ENCODE measurements at places on chromosomes 11 and 22. TPM values are rescaled to one million over a fixed set of nuclear protein-coding genes. Genes with fewer than 3 reads are reported as not detected.

The UBQLNL gene
- 0.09 TPM for total RNA-seq

The LIF gene
- total RNA-seq, result 932 TPM

The RIC3 gene
- total RNA-seq, result 2.3 TPM

The PLAAT3 gene
- total RNA-seq, result 17.3 TPM

GRCh38 chr11:1643146-1643690 is 13.6 kb downstream of the KRTAP5-5 start:
- peaks cover 2% of the 10 kb centered on the region for H3K4me1 ChIP-seq
- no peak overlapping the region for H3K27ac ChIP-seq
- H3K36me3 ChIP-seq, result no peaks in the 10 kb centered on the region

DNA sequence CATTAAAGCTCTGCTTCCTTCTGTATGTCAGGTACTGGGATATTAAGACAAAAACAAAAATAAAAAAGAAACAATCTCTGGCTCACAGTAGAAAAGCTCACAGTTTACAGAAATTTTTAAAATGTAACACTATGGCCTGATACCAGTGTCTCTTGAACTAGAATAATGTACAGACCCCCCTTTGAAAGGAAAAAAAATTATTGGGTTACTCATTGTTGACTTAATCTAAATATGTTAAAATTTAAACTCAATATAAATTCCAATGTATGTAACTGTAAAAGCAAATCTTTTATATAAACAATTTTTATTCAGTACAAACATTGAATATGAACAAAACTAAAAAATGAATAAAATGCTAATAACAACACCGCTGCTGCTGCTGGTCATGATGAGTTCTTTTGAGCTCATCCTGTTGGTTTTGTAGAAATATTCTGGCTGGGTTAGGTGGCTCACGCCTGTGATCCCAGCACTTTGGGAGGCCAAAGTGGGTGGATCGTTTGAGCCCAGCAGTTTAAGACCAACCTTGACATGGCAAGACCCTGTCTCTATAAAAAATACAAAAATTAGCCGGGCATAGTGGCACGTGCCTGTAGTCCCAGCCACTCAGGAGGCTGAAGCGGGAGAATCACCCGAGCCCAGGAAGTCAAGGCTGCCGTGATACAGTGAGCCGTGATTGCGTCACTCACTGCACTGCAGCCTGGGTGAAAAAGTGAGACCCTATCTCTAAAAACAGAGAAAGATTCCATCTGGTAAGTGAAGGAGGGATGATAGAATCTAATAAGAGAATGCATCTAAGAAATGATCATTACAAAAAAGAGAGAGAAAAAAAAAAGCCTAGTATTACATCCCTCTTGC is 11.8 kb upstream of the KCNE3 start:
- H3K27ac ChIP-seq, result no peak overlapping the region
- H3K36me3 ChIP-seq, result no peaks in the 10 kb centered on the region

GRCh38 chr22:17102297-17102667 is 17.5 kb downstream of the IL17RA start:
- DNase-seq, result no peak
- H3K4me3 ChIP-seq, result no peak overlapping the region
- H3K36me3 ChIP-seq, result peaks cover 85% of the 10 kb centered on the region
- H3K27me3 ChIP-seq, result no peaks in the 10 kb centered on the region

- no peaks in the 10 kb centered on the region for H3K4me1 ChIP-seq
- DNase-seq, result no peak
- no peak overlapping the region for H3K27ac ChIP-seq
- peaks cover 50% of the 10 kb centered on the region for H3K27me3 ChIP-seq
- H3K36me3 ChIP-seq, result no peaks in the 10 kb centered on the region
Observed at GRCh38 chr11:27467181-27467913, 5.2 kb downstream of the LGR4 start.

DNA sequence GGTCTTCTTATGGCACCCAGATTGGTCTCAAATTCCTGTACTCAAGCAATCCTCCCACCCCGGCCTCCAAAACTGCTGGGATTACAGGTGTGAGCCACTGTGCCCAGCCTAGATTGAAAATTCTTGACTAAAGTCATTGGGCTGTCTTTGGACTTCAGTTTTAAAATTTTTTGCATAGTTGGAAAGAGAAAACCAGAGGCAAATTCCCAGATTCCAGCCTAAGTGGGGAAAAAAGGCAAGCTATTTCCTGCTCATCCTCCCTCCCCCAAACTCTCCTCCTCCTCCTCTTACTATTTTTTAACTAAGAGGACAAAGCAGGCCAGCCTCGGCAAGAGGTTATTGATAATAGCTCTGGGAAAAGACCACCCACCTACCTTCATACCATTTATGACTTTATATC is 78.6 kb upstream of the CLMP start:
- H3K27ac ChIP-seq, result no peak overlapping the region
- no peak for DNase-seq
- H3K4me1 ChIP-seq, result no peaks in the 10 kb centered on the region
- H3K36me3 ChIP-seq, result no peaks in the 10 kb centered on the region

DNA sequence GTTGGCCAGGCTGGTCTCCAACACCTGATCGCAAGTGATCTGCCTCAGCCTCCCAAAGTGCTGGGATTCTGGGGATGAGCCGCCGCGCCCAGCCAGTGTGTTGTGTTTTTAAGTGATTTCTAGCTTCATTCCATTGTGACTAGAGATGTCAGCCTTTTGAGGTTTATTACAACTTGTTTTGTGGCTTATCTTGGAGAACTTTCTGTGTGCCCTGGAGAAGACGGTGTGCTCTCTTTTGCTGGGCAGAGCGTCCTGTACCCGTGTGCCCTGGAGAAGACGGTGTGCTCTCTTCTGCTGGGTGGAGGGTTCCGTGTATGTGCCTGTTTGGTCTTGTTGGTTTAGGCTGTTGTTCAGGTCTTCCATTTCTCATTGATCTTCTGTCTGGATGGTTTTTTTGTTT is 12.5 kb downstream of the SELENOO start:
- no peak overlapping the region for H3K27ac ChIP-seq
- no peak for DNase-seq
- peaks cover 50% of the 10 kb centered on the region for H3K36me3 ChIP-seq

Data from activated T-helper 2 cell treated with anti-CD3 and anti-CD28 coated beads, Interferon-gamma antibody, Interleukin-2, Interleukin-4, amounts not matched to agents 10 μg/mL and 5 μg/mL and 100 μg/mL, durations not matched to agents 14 hours and 24 hours and 36 hours (primary cell).